ENCODE measurements at places on chromosomes 11 and 22. TPM values are rescaled to one million over a fixed set of nuclear protein-coding genes. Genes with fewer than 3 reads are reported as not detected.

- DNase-seq = no peak
Observed at GRCh38 chr11:71334191-71334590, 81.8 kb upstream of the SHANK2 start.

DNA sequence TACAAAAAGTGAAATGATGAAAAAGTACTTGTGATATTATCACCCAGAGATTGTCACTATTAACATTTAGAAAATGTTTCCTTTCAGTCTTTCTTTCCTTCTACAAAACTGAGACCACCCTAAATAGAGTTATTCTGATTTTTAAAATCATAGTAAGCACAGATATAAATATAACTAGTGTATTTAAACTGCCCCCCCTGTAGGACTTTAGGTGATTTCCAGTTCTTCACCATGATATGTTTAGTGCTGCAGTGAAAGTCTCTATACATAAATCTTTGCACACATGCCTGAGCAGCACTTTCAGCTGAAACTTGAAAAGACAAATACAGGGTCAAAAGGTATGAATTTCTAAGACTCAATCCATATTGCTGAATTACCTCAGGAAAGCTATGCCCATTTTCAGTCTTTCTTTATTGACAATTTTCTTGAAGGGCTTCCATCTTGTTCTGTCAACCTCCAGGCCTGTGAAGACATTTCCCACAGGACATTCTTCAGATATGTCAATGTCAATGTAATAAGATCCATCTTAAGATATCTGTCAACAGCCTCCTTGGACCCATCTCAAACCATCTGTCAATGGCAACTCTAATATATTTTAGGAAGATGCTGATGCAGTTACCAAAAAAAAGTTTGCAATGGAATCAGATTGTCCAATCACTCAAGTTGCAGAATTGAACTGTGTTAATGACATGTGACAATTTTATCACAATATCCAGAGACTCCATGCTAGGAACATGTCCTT, 30.8 kb upstream of the LDLRAD3 start:
- DNase-seq = no peak

GRCh38 chr11:111406091-111406490, 27.0 kb upstream of the POU2AF1 start:
- DNase-seq = no peak

The SLC22A6 gene
- polyA plus RNA-seq = not detected

The YAP1 gene
- polyA plus RNA-seq = not detected

Data from immature natural killer cell (primary cell).